ENCODE measurements at places on chromosomes 5 and 9.

DNA sequence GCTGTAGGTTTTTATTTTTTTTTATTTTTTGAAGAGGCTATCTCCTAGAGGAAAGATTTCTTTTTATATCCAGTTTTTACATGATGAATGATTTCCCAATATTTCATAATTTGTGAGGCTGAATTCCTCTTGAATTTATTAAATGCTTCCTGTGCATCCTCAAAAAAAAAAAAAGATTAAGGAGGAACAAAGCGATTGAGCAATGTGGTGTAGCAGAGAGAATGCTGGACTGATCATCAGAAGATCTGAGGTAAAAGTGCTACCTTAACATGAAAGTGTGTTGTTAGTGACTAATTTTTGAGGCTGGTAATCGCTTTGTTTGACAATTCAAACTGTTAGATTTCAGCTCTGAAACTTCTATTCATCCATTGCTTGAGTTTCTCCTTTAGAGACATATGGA is 125.1 kb downstream of the ESM1 start:
- no peak for DNase-seq

DNA sequence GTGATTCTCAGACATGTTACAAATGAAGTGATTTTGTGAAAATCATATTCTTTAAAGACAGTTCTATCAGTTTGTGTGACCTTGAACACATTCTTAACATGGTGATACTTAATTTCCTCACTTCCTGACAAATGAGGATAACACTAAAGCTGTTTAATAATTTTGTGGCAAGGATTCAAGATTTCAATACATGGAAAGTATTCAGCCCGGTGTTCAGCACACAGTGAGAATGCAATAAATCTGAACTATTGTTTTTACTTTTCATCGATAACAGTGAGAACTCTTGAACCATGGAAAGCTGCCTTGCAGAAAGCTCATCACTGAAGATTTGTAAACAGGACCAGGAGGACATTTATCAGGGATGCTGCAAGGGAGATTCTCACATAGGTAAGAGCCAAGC is 57.1 kb upstream of the C5orf46 start:
- no peak for DNase-seq

GRCh38 chr5:120638449-120638848 is 174.3 kb downstream of the PRR16 start:
- DNase-seq: no peak

DNA sequence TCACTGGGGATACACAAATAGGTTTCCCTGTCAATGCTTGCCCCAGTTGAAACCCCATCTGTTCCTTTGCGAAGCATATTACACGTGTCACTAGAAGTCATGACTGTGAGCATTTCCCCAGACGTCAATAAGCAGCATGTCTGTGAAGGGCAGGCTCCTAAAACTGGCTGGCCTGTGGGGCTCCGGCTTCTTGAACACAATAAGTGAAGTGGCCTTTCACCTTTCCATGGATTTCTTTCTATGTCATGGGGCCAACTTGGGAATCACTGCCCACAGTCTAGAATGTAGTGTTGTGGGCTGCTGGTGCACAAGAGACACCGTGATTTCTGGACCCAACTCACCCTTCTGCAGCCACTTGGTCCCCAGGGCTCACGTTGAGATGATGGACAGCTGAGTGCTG is 60.4 kb upstream of the CTSL start:
- DNase-seq: no peak

DNA sequence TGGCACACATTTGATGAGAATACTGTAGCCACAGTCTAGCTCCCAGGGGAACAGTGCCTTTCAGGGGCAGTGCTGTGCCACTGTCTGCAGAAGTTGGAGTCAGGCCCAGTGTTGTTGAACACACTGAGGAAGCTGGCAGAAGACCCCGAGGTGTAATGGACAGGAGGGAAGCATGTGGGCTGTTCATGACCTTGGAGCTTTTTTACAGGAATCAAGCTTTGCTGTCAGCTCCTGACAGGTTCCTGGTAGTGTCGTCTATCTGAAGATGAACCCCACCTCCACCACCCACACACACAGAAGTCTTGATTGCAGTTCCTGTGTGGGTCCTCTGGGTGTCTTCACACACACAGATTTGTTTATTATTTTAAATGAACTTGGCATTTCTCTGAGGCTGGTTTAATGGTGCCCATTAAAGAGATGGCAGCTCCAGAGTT is 40.3 kb upstream of the TNFAIP8 start:
- DNase-seq: no peak

- DNase-seq: no peak
Observed at GRCh38 chr5:180463916-180464602, 30.1 kb upstream of the CNOT6 start.

GRCh38 chr5:141779503-141779973 is 97.5 kb upstream of the ARAP3 start:
- DNase-seq: no peak

- no peak for DNase-seq
Observed at GRCh38 chr5:170312301-170312595, 14.7 kb upstream of the LCP2 start.

DNA sequence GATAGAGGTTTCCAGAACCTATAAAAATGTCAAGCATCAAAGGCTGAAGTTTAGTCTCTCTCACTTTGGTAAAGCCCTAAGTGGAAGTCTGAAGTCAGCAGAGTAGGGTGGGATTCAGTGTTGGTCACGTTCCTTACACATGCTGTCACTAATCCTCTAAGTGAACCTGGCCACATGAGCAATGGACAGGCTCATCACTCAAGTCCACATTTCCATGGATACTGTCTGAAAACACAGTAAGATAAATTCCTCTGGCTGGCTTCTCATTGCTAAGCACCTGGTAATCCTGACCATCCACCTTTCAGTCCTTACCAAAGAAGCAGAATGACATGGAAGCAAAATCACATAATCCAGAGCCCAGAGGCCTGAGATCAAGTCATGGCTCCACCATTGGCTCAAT is 43.8 kb downstream of the GNA14 start:
- no peak for DNase-seq

DNA sequence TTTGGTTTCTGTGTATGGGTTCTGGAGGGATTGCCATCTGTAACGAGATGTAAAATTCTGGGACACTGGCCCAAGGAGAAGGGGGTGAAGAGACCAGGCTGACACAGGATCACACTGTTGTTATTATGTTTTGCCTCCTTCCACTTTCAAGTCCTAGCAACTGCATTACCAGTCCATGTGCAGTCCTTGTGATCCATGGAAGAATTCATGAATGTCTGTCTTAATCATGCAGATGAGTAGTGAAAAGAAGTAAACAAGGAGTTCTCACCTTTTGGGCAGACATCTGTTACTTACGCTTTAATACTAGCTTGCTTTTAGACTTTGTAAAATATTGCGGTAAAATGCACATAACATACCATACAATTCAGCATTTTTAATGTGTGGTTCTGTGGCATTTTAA is 18.3 kb downstream of the MEGF10 start:
- no peak for DNase-seq
